ENCODE measurements at places on chromosomes 1 and 21. TPM values are rescaled to one million over a fixed set of nuclear protein-coding genes. Genes with fewer than 3 reads are reported as not detected.

The MROH9 gene
- not detected for total RNA-seq

The BNIPL gene
- 8.3 TPM for total RNA-seq

The LIPI gene
- not detected for total RNA-seq

The C2CD4D gene
- 1.0 TPM for total RNA-seq

DNA sequence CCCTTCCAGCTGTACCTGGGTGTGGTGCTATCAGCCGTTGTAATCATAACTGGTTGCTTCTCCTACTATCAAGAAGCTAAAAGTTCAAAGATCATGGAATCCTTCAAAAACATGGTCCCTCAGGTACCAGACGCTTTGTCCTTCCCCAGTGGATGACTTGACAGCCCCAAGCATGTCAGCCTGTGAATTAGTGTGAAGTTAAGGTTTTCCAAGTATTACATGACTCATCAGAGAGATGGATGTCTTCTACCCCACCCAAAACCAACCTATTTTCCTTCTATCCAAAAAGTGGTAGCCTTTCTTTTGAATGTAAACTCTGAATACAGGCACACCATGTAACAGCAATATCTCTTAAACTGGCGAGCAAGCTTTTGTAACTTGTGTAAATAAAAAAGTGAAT lies 15.1 kb downstream of the ATP1A1 start:
- H3K27ac ChIP-seq: peak overlapping the region; percentile 6
- H3K36me3 ChIP-seq: peaks cover 84% of the 10 kb centered on the region
- no peak for DNase-seq
- H3K27me3 ChIP-seq: no peaks in the 10 kb centered on the region

GRCh38 chr1:39462074-39462473 lies 29.4 kb upstream of the BMP8A start:
- H3K4me1 ChIP-seq: no peaks in the 10 kb centered on the region
- H3K4me3 ChIP-seq: no peak overlapping the region
- peaks cover 87% of the 10 kb centered on the region for H3K36me3 ChIP-seq

DNA sequence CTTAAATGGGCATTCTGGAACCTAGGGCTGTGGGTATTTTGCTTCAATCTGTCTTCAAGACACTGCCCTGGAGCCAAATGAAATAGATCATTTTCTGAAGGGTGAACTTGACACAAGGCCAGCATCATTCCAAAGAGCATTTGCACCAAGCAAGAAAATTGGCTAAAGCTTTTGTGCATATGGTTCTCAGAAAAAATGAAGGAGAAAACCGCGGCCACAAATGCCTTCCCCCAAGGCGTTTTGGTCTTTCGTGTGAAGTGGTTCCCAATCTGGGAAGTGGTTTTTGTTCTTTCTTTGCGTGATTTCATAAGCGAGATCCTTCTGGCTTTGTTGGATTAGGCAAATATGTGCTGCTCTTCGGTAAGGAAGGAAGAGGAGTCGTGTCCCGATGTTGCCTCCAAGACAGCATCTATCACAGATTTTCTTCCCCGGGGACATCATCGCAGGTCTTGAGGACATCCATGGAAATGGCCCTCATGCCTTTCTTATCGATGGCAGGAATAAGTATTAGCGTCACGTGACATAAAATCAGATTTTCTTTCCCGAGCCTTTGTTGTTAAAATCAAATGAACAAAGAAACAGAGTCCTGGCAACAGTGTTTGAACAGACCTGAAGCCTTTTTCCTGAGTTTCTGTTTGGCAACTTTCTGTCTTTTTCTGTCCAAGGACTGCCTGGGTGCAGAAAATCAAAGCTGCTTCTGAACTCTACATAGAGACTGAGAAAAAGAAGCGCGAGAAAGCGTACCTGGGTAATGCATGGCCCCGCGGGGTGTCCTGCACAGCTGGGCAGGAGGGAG lies 31.0 kb downstream of the ATP5PO start:
- H3K4me3 ChIP-seq: no peak overlapping the region
- no peaks in the 10 kb centered on the region for H3K27me3 ChIP-seq
- DNase-seq: no peak
- H3K4me1 ChIP-seq: no peaks in the 10 kb centered on the region
- no peak overlapping the region for H3K27ac ChIP-seq

DNA sequence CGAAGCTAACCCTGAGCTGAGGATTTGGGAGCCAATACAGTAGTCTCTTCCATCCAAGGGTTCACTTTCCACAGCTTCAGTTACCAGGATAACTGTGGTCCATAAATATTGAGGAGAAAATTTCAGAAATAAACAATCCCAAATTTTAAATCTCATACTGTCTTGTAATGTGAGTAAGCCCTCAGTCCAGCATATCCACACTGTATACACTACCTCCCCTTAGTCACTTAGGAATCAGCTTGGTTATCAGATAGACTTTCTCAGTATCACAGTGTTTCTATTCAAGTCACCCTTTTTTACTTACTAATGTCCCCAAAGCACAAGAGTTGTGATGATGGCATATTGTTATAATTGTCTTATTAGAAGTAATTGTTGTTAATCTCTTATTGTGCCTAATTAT lies 102.3 kb upstream of the GNG12 start:
- no peak overlapping the region for H3K4me3 ChIP-seq
- H3K36me3 ChIP-seq: no peaks in the 10 kb centered on the region

- peaks cover 28% of the 10 kb centered on the region for H3K4me1 ChIP-seq
- peak overlapping the region; percentile 86 for H3K27ac ChIP-seq
- DNase-seq: no peak
Observed at GRCh38 chr1:7784492-7785071, 491 bp downstream of the PER3 start.

- H3K4me3 ChIP-seq: no peak overlapping the region
- DNase-seq: no peak
- peaks cover 37% of the 10 kb centered on the region for H3K36me3 ChIP-seq
- no peaks in the 10 kb centered on the region for H3K27me3 ChIP-seq
Observed at GRCh38 chr1:32855861-32856617, 14.7 kb downstream of the FNDC5 start.

GRCh38 chr1:114725230-114725629 lies 8.7 kb upstream of the NRAS start:
- H3K27me3 ChIP-seq: no peaks in the 10 kb centered on the region
- H3K36me3 ChIP-seq: peaks cover 91% of the 10 kb centered on the region
- H3K27ac ChIP-seq: no peak overlapping the region
- H3K4me3 ChIP-seq: no peak overlapping the region

DNA sequence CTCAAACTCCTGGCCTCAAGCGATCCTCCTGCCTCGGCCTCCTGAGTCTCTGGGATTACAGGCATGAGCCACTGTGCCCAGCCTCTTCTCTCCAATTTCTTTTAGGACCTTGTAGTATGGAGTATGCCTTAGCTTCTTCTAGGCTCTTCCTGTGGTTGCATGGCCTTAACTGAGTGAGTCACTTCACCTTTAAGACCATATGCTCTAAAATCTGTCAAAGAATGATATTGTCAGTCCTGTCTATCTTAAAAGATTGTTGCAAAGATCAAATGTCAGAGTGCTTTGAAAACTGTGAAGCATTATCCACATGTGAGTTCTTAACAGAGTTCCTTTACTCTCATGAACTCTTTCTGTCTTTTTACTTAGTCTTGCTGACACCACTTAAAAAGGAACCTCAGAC lies 37.2 kb downstream of the ATP2B4 start:
- DNase-seq: no peak
- H3K4me3 ChIP-seq: no peak overlapping the region
- H3K27me3 ChIP-seq: no peaks in the 10 kb centered on the region
- peak overlapping the region; percentile 33 for H3K27ac ChIP-seq
- H3K4me1 ChIP-seq: peaks cover 77% of the 10 kb centered on the region
